ENCODE measurements at places on chromosomes 1 and 21.
A peak's percentile ranks its signal among the peaks of the same experiment; 100 is the strongest.

- no peak for DNase-seq
Observed at GRCh38 chr1:182235604-182235951, 156.0 kb downstream of the GLUL start.

DNA sequence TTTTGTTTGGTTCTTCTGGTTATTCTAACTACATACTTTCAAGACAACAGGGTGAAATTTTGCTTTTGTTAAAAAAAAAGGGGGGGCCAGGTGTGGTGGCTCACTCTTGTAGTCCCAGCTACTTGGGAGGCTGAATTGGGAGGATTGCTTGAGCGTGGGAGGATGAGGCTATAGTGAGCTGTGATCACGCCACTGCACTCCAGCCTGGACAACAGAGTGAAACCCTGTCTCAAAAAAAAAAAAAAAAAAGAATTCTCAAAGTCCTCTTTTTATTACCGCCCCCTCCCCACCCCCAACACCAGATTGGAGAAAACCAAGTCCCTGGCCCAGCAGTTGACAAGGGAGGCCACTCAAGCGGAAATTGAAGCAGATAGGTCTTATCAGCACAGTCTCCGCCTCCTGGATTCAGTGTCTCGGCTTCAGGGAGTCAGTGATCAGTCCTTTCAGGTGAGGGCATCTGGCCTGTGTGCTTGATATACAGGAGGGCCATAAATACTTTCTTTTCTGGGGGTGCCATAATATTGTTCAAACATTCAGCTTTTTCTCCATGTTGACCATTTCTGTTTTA lies 50.2 kb downstream of the LAMC2 start:
- DNase-seq: no peak

GRCh38 chr1:6502000-6502891 lies 10.8 kb upstream of the PLEKHG5 start:
- DNase-seq: no peak

DNA sequence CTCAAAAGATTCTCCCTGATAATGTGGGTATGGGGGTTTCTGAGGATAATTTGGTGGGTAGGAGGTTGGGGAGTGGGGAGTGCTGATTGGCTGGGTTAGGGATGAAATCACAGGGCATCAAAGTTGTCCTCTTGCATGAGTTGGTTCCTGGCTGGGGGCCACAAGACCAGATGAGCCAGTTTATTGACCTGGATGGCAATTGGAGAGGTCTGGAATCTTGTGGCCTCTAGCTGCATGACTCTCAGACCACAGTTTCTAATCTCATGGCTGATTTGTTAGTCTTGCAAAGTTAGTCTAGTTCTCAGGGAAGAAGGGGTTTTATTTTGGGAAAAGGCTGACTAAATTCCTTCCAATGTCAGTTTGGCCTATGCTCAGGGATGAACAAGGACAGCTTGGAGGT lies 3.3 kb upstream of the GBP1 start:
- DNase-seq: no peak

- DNase-seq: no peak
Observed at GRCh38 chr1:92481599-92481925, 5.2 kb downstream of the GFI1 start.

- no peak for DNase-seq
Observed at GRCh38 chr1:62654744-62655143, 33.4 kb downstream of the DOCK7 start.

- peak; percentile 93 for DNase-seq
Observed at GRCh38 chr1:10733474-10734366, 62.7 kb downstream of the CASZ1 start.

DNA sequence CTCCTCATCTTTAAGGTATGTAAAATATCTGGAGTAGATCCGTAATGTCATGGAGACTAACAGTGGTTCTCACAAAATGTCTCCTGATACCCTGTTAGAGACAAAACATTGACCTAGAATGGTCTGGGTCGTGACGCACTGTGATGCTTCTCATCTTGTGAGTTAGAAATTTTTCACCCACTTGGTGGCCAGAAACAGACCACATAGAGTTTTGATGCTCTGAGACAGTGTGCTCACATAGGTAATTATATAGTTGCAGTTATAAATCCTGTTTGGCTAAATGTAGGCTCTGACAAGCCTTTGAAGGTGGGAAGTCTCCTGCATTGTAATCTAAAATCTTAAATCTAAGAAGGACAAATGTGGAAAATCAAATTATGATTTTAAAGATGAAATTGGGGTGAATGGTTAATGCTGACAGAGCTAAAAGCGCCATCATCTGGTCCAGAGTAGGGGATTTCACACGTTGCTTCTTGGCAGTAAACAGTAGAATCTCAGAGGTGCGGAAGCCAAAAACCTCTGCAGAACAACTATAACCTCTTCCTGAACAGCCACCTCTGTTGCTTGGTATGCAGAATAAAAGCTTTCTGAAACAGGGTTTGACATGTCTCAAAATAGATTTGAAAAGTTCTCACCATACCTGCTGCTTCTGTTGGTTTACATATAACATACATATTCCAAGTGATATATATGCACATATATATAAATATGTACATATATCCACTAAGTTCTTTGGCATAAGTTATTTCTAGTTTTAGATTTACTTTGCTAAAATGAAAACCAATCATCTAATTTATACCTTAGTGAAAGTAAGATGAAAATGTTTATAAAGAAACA lies 17.1 kb downstream of the RPAP2 start:
- DNase-seq: no peak

DNA sequence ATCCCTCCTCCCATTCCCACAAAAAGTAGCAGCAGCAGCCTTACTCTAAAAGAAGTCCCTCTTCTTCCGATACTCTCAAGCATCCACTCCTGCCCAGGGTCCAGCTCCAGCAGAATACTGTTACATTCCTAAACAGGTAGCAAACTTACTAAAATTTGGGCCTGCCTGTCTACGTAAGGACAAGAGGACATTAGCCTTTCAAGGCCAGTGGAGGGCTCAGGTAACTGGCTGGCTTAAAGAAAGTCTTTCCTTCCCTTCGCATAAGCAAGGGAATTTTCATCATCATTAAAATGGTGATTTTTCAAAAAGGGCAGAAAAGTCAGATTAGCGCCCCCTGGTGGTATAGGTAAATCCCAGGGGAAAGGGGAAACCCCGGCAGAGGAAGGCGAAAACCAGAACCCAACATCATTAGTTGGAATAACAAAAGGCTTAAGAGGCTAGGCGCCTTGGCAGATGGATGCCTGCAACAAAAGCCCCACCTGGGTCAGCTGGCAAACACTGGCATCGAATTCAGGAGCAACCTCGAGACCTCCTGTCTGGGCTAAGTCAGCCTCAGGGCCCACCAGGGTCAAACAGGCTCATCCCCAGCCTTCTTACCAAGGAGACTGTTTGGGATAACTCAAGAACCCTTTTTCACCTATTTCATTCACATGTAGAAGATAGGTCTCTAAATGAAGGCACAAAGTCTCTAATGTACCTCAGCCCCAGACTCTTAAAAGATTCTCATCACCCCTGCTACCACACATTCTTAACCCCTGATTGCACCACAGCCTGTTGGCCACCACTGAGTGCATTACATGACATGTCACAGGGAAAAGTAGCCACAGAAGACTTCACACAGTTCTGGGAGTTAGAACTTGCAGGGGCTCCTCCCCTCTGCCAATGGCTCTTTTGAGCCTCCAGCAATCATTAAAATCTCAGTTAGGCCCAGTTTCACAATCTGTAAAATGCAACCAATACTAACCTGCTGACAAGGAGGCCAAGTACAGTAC lies 36.7 kb downstream of the ERI3 start:
- peak; percentile 23 for DNase-seq

DNA sequence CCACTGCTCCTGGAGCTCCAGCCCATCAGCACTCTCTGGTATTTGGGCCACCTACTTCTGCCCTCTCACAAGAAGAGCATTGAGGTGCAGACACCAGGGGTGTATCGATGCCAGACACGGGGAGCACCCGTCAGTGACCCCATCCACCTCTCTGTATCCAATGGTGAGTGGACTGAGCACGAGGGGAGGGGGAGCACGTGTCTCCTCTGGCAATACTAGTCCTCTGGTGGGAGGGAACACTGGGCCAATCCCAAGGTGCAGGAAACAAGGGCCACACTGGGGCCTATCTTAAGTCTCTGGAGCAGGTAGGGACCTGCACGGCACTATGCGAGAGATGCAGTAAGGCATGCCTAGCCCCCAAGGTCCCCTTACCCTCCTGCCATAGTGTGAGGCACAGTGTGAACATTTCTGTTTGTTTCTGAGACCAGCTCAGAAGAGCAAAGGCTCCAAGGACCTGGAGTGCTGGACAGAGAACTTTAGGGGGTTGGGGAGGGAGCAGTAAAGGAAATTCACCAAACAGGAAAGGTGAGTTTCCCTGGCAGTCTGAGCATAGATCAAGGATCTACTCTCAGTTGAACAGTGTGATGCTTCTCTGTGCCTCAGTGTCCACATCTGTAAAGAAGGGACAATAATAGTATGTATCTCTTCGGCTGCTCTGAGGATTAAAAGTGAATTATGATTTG lies 2.3 kb downstream of the FCRLB start:
- no peak for DNase-seq

Measured in NCI-H510A (cell line).